A172 (cell line): ENCODE measurements at places on chromosomes 5 and 9. TPM values are rescaled to one million over a fixed set of nuclear protein-coding genes. Genes with fewer than 3 reads are reported as not detected.

- DNase-seq = no peak
Observed at GRCh38 chr9:137446851-137447471, 5.8 kb upstream of the ENTPD8 start.

- DNase-seq = no peak
Observed at GRCh38 chr9:127777368-127777980, 992 bp downstream of the SH2D3C start.

SEMA6A gene
- total RNA-seq = 0.57 and 1.5 TPM in 2 replicates

GRCh38 chr5:103743421-103743820, 180.8 kb upstream of the NUDT12 start:
- no peak for DNase-seq
